ENCODE measurements at places on chromosomes 5 and 9.

- no peak for DNase-seq
Observed at GRCh38 chr5:126976520-126977172, 53.7 kb downstream of the MARCHF3 start.

GRCh38 chr9:136564379-136564988 lies 18.6 kb upstream of the NOTCH1 start:
- DNase-seq = no peak

GRCh38 chr5:164336276-164336675 lies 830.9 kb downstream of the MAT2B start:
- no peak for DNase-seq

- no peak for DNase-seq
Observed at GRCh38 chr9:3331801-3332200, 194.0 kb downstream of the RFX3 start.

DNA sequence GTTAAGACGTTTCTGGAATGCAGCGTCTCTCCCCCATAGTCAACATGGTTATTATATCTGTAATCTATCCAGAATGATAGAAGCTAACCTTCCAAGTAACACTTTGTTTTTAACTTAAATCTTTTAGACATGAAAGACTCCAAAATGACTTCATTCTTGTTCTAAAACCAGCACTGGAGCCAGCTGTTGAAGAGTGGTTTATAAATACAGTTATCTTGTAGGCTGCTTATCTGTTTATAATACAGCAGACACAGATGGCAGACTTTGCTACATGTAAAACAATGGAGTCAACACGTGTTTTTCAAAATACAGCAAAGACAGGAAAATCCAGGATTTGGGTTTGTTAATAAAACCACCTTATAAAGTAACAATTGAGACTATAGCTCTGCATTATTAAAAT lies 48.8 kb upstream of the RETREG1 start:
- no peak for DNase-seq

DNA sequence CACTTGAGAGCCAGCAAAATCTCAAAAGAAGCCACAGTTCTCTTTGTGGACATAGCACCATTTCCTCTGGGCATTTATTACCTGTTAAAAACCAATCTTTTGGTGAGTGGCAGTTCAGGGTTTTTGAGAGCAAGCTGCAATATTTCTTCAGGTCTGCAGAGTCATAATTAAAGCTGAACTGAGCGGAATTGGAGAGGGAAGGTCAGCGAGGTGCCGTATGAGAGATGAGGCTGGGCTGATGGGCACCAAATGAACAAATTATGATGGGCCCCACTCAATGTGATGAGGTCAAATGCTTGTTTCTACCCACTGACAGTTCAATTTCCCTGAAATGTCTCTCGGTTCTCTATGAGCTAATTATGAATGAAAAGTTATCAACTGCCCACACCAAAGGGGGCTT lies 231.9 kb downstream of the AP3B1 start:
- DNase-seq = no peak

Measured in glomerular endothelial cell (primary cell).